Naive thymus-derived CD4-positive, alpha-beta T cell (primary cell): ENCODE measurements at places on chromosomes 5 and 9. TPM values are rescaled to one million over a fixed set of nuclear protein-coding genes. Genes with fewer than 3 reads are reported as not detected.

HSPB3 gene
- not detected in 2 replicates for total RNA-seq

ZFP37 gene
- 1.9 TPM for total RNA-seq

SYK gene
- total RNA-seq, result 2.4 TPM

SKIC3 gene
- total RNA-seq, result 74.6 TPM

TXNDC8 gene
- total RNA-seq, result not detected

DNA sequence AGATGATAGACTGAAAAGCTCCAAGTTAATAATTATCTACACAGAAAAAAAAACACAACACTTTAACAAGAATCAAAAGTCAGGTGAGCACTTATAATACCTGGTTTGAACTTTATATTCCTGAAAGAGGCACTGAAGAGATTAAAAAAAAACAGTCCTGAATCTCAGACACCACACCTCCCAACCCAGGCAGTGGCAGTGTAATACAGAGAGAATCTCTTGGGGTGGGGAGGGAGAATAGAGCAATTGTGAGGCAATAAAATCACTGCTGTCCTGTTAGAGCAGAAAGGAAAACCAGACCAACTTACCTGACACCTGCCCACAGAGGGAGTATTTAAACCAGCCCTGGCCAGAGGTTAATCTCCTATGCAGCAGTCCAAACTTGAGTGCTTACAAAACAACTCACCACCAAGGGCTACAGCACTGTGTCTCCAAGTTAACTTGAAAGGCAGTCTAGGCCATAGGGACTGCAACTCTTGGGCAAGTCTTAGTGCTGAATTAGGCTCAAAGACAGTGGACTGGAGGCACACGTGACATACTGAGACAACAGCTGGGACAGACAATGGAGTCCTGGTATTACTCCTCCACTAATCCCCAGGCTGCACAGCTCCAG lies 54.2 kb downstream of the SLCO4C1 start:
- H3K36me3 ChIP-seq, result no peaks in the 10 kb centered on the region
- no peaks in the 10 kb centered on the region for H3K4me1 ChIP-seq
- no peaks in the 10 kb centered on the region for H3K27me3 ChIP-seq
- no peak overlapping the region for H3K4me3 ChIP-seq
- H3K27ac ChIP-seq, result no peak overlapping the region
- DNase-seq, result no peak

GRCh38 chr9:456365-456764 lies 241.7 kb downstream of the DOCK8 start:
- H3K27me3 ChIP-seq, result no peaks in the 10 kb centered on the region
- peaks cover 19% of the 10 kb centered on the region for H3K36me3 ChIP-seq
- DNase-seq, result no peak
- H3K27ac ChIP-seq, result no peak overlapping the region

- no peaks in the 10 kb centered on the region for H3K36me3 ChIP-seq
- no peak overlapping the region for H3K4me3 ChIP-seq
- H3K27ac ChIP-seq, result no peak overlapping the region
These were observed 450.1 kb downstream of the PLK2 start for GRCh38 chr5:58009754-58010153.

DNA sequence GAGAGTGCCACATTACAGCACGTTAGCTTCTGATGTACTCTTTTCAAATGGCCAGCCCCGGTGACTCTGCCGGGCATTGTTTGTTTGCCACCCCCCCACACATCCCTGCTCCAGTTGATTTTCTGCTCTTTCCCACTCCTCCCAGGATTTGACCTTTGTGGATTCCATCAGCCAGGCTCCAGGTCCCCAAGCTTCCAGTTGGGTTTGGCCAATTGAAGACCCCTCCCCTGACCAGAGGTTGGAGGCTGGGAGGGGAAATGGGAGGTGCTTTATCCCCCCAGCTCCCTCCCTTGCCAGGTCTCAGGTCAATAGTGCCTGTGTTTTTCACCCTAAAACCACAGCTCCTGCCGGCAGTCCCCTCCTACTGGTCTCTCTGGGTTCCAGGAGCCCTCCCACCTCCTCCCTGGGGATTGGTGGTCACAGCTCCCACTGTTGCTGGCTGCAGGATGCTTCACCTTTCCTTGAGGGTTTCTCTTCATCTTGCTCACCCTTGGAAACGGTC lies 34.9 kb downstream of the IRF1 start:
- no peaks in the 10 kb centered on the region for H3K27me3 ChIP-seq
- H3K36me3 ChIP-seq, result peaks cover 19% of the 10 kb centered on the region
- DNase-seq, result no peak
- peak overlapping the region; percentile 40 for H3K4me3 ChIP-seq
- H3K27ac ChIP-seq, result peak overlapping the region; percentile 77

DNA sequence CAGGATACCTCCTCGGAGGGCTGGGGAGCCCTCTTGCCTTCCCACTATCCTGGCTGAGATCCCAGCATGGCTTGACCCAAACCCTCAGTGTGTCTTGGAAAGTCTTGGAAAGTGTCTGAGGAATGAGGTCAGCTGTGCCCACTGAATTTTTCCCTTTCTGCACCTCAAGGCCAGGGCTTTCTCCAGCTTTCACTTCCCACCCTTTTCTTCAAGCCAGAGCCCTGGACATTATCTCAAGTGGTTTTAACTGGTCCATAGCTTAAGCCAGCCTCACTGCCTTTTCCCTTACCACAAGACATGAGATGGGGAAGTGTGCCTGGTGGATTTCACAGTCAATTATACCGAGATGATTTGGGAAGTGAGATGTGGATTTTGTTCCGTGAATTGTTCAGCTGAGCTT lies 35.7 kb upstream of the LHX2 start:
- H3K4me3 ChIP-seq, result no peak overlapping the region
- no peak overlapping the region for H3K27ac ChIP-seq
- H3K4me1 ChIP-seq, result no peaks in the 10 kb centered on the region

DNA sequence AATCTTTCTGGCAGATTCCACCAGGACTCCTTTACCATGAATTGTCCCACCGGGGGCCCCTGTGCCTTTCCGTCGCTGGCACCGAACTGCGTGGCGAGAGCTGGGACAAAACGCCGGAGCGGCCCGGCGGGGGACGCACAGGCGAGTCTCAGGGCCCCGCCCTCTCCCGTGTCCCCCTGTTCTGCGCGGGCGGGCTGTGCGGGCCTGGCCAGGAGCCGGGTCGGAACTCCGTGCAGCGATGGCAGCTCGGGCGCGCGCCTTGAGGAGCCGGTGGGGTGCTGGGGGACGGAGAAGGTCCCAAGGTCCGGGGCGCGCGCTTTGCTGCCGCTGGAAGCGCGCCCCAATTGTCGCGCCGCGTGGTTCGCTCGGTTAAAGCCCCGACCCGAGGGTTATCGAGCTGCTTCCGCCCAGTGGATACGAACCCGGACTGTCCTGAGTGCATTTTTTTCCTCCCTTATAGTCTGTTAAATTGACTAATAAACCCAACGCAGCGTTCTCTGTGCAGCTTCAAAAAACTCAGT lies 125.3 kb downstream of the TMEM174 start:
- no peaks in the 10 kb centered on the region for H3K4me1 ChIP-seq
- no peaks in the 10 kb centered on the region for H3K36me3 ChIP-seq
- no peak overlapping the region for H3K4me3 ChIP-seq
- no peak for DNase-seq

DNA sequence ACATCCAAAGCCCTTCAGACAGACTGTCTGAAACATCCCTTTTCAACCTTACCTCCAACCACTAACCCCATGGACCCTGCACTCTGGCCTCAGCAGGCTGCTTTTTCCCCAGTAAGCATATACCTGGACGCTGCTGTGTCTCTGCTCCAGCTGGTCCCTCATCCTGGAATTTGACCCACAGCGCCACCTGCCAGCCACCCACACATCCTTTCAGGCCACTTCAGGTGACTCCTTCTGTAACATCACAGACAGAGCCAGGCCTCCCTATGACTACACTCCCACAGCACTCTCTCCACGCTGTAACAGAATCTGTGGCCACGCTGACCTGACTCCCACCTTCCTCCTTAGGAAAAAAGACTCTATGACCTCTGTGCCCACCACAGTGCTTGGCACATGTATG lies 3.4 kb downstream of the MGAT1 start:
- no peak overlapping the region for H3K4me3 ChIP-seq
- no peaks in the 10 kb centered on the region for H3K36me3 ChIP-seq
- peaks cover 73% of the 10 kb centered on the region for H3K4me1 ChIP-seq
- H3K27me3 ChIP-seq, result no peaks in the 10 kb centered on the region

GRCh38 chr5:56746553-56747339 lies 68.6 kb upstream of the MAP3K1 start:
- H3K27me3 ChIP-seq, result no peaks in the 10 kb centered on the region
- DNase-seq, result no peak
- no peak overlapping the region for H3K27ac ChIP-seq
- H3K36me3 ChIP-seq, result no peaks in the 10 kb centered on the region
- no peak overlapping the region for H3K4me3 ChIP-seq
- H3K4me1 ChIP-seq, result no peaks in the 10 kb centered on the region

DNA sequence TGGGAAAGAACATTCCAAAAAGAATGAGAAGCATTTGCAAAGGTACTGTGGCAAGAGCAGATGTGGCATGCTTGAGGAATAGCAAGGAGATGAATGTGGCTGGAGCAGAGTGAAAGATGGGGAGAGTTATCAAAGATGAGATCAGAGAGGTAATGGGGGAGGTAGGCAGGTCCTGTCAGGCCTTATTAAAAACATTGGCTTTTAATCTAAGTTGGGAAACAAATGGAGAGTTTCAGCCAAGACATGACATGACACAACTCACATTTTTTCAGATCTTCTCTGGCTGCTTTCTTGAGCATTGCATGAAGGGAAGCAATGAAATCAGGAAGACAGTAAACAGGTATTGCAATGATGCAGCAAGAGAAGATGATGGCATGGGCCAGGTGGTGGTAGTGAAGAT lies 120.3 kb downstream of the MUSK start:
- no peaks in the 10 kb centered on the region for H3K4me1 ChIP-seq
- no peak overlapping the region for H3K4me3 ChIP-seq
- no peaks in the 10 kb centered on the region for H3K36me3 ChIP-seq
- DNase-seq, result no peak

DNA sequence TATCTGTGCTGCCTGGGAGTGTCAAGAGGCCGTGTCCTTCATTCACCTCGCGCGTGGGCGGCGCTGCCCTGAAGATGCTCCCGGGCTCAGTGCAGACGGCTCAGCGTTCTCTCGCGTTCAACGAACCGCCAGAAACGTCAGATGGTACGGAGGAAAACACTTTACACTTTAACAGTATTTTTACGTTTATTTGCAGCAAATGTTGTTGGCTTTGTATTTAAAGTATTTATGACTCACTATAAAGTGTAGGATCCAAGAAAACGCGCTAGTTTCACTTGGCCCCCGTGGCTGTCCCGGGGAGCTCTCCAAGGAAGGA lies 544 bp upstream of the ERCC6L2 start:
- H3K4me3 ChIP-seq, result no peak overlapping the region
- H3K4me1 ChIP-seq, result peaks cover 8% of the 10 kb centered on the region
- no peaks in the 10 kb centered on the region for H3K27me3 ChIP-seq

- H3K27me3 ChIP-seq, result no peaks in the 10 kb centered on the region
- peak; percentile 60 for DNase-seq
- no peaks in the 10 kb centered on the region for H3K36me3 ChIP-seq
- H3K27ac ChIP-seq, result peak within 1 kb of the TSS; percentile 87
- H3K4me1 ChIP-seq, result peaks cover 62% of the 10 kb centered on the region
- peak within 1 kb of the TSS; percentile 67 for H3K4me3 ChIP-seq
These were observed at the start of gene GCNT4 for GRCh38 chr5:75052192-75053053. TSS of gene GCNT4 (minus strand) at chr5:75052558. CDS start at chr5:75030037, 22,521 bp downstream.

- peak; percentile 31 for DNase-seq
- H3K27me3 ChIP-seq, result no peaks in the 10 kb centered on the region
These were observed 104.6 kb upstream of the FAM174A start for GRCh38 chr5:100430268-100431195.

DNA sequence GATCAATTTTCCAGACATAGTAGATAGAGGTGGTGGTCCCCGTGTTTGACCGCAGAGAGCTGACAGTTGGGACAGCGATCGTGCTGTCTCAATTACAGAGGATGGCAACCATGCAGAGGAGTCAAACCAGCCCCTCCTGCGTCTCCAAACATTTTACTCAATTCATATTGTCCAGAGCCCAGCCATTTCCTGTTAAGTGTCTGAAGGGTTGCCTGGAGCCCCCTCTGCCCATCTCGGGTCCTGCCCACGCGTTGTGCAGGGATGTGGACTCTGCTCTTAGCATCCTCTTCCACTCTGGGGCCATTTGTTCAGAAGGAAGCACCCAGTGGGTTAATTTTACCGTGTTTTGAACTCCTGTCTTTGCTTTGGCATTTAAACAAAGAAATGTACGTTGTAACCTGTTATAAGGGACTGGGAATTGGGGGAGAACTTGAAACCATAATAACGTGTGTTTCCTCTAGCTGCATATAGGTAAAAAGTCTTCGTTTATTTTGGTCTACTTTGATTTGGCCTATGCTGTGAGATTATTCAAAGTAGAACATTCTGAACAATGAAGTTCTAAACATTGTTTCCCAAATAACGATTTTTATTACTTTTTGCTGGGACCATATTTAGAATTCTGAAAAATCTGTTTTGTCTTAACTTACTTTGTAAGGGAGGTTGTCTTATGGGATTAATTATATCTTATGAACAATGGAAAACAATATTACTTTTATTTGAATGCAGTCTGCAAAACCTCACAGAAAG lies 876 bp downstream of the EGFLAM start:
- H3K36me3 ChIP-seq, result no peaks in the 10 kb centered on the region
- H3K27ac ChIP-seq, result no peak overlapping the region
- DNase-seq, result no peak
- H3K4me1 ChIP-seq, result no peaks in the 10 kb centered on the region
- H3K4me3 ChIP-seq, result no peak overlapping the region

DNA sequence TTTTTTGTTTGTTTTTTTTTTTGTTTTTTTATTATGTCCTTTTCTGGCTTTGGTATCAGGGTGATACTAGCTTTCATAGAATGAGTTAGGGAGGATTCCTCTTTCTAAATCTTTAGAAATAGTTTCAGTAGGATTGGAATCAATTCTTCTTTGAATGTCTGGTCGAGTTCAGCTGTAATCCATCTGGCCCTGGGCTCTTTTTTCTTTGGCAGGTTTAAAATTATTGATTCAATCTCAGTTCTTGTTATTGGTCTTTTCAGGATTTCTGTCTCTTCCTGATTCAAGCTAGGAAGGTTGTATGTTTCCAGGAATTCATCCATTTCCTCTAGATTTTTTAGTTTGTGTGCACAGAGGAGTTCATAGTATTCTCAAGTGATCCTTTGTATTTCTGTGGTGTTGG lies 34.9 kb downstream of the IQGAP2 start:
- H3K4me3 ChIP-seq, result no peak overlapping the region
- no peaks in the 10 kb centered on the region for H3K4me1 ChIP-seq
- no peaks in the 10 kb centered on the region for H3K27me3 ChIP-seq
- no peaks in the 10 kb centered on the region for H3K36me3 ChIP-seq
- no peak overlapping the region for H3K27ac ChIP-seq

DNA sequence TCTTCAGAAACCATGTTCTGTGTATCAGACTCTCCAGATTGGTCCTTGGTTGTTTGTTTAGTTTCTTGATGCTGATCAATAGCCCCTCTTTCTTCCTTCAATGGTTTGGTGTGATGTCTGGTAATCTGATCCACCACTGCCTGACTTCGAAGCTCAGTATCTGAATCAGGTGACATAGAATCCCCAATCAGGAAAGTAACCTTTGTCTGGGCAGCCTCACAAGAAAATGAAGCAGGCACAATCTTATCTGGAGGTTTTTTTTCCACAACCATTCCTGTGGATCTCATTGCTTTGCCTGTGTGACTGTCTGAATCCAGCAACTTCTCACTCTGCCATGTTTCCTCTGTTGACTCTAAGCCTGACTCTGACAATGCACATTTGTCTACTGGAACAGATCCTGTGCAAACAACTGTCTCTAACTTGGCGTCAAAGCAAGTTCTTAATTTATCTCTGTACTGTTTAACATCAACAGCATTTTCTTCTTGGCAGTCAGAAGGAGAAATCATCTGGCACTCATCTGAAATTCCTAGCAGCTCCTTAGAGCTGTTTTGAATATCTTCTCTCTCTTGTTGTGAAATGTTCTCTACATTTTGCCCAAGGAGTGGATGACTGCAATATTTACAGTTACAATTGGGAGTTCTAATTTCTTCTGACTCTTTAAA lies 37.1 kb upstream of the RAPGEF6 start:
- H3K4me3 ChIP-seq, result no peak overlapping the region
- H3K27ac ChIP-seq, result no peak overlapping the region
- H3K4me1 ChIP-seq, result no peaks in the 10 kb centered on the region
